Stimulated activated CD4-positive, alpha-beta T cell treated with anti-CD3 and anti-CD28 coated beads, Interleukin-15, amount 100 ng/mL, for 1 hour (primary cell): ENCODE measurements at places on chromosomes 7 and 10.

- no peak for DNase-seq
These were observed 45.9 kb downstream of the COL1A2 start for GRCh38 chr7:94440451-94441039.

GRCh38 chr10:14936584-14936983 lies 17.3 kb downstream of the DCLRE1C start:
- DNase-seq = no peak

DNA sequence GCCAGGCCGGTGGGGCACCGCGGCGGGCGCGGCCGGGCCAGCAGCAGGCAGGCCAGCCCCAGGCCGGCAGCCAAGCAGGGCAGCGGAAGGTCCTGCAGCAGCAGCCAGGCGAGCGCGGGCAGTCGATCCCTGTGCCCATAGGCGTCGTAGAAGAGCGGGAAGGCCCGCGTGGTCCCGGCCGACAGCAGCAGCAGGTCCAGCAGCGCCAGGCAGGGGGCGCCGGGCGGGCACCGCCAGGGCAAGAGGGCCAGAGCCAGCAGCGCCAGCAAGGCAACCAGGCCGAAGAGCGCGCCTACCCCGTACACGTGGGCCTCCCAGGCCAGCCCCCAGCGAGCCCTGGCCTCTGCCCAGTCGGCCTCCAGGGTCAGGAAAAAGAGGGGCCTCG lies 8.4 kb upstream of the RBM28 start:
- no peak for DNase-seq

- no peak for DNase-seq
These were observed 118.6 kb upstream of the BTBD16 start for GRCh38 chr10:122152544-122152943.

DNA sequence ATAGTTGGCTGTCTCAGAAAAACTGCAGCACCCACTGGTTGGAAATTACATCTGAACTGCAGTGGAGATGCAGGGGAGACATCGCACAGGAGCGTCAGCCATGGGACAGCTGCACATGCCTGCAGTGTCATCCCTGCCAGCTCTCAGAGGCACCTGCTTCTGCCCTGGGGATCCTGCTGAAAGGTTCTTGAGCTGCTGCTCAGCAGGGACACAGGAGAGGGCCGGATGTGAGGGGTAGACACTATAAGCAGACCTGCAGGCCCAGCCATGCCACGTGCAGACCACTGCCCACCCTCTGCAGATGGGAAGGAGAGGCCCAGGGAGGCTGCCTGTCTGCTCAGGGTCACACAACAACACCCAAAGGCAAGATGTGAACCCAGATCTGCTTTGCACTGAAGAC lies 601.4 kb downstream of the DNAJB6 start:
- no peak for DNase-seq

DNA sequence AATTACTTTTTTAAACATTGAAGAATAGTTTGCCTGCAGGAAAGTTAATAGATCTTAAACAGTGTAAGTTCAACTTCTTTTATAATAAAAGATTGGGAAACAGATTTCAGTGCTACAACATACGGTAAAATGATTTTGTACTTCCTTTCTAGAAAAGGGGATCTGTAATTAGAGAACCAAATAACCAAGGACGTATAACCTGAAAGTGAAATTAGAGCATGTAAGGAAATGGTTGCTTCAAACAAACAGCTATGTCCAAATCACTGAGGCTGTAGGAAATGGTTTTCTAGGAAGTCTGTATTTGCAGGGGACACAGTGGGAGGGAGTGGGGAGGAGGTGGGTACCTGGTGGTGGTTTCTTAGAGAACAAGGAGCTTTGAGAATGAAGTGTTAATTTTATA lies 57.9 kb upstream of the EXOC6 start:
- DNase-seq = no peak

- DNase-seq = no peak
These were observed 27.3 kb upstream of the CYP3A5 start for GRCh38 chr7:99707096-99707495.

- DNase-seq = no peak
These were observed 29.5 kb downstream of the LYZL2 start for GRCh38 chr10:30600005-30600404.

DNA sequence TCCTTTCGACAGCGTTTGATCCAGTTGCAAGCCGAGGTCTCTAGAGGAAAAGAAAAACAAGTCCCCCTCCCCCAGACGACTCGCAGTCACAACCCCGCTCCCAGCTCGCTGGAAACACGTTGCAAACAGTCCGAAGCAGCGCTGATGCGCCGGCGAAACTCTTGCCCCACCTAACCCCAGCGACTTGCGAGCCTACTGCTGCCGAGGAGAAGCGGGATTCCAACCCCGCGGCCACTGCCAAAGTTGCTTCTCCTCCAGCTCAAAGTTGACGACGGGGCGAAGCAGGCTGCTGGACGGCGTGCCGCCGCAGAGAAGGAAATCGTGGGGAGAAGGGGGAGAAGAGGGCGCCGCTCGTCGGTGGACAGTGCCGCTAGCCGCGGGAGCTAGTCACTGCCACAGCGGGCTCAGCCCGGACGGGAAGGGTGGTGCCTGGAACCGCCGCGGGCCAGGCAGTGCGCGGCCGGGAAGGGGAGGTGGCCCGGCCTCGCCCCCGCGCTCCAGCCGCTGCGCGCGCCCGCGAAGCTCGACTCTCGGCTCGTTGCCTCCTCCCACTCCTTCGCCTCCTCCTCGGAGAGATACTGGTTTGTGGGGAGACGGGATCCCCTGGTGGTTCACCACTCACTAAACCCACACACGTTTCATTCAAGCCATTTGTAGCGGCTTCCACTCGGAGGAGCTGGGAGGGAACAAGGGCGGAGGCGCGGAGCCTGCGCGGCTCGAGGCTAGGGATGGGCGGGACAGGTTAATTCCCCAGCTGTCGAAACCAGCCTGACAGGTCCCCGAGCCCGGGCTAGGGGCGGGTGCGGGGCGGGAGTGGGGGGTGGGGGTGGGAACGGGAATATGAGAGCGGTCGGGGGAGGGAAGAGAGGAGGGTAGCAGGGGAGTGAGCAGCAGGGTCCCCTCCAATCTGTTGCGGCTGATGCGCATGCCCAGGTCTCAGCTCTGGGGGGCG lies at the start of gene GPR37:
GPR37 (minus strand) TSS at position 392 of the 952 bp plus-strand sequence. CDS start 816 bp downstream, outside the sequence.
- DNase-seq = no peak

GRCh38 chr10:93757136-93757535 lies 600 bp upstream of the LGI1 start:
- no peak for DNase-seq

- no peak for DNase-seq
These were observed 64.0 kb downstream of the CAMK1D start for GRCh38 chr10:12413369-12413711.

DNA sequence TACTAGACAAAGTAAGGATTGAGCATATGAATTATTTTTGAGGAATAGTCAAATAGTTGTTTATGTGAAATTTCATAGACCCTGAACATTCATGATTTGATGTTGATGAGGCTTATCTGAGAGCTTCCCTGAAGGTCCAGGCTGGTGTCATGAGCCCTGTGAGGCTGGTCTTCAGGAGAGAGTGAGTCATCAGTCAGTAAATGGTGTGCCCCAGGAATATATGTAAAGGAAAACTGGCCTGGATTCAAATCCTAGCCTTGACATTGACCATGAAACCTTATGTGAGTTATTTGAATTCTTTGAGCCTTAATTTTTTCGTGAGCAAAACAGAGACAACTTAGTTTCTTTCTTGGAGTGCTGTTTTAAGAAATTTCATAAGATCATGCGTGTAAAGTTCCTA lies 6.2 kb downstream of the TMEM236 start:
- DNase-seq = no peak

DNA sequence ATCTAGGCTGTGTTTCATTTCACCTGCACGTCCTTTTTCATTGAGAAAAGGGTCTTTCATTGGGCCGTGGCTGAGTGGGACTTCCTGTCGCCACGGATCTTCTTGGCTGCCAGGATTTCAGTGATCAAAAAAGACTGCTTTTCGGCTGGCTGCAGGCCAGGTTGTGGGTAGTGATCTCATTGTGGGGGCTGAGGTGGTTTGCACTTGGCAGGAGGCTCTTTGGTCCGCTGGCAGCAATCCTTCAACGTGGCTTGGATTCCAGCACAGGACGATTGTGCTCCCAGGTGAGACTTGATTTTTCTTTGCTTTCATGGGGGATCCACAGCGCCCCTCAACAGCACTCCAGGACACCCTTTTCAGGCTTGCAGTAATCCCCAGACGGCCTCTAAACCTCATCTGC lies 29.0 kb upstream of the ZNF273 start:
- DNase-seq = no peak

DNA sequence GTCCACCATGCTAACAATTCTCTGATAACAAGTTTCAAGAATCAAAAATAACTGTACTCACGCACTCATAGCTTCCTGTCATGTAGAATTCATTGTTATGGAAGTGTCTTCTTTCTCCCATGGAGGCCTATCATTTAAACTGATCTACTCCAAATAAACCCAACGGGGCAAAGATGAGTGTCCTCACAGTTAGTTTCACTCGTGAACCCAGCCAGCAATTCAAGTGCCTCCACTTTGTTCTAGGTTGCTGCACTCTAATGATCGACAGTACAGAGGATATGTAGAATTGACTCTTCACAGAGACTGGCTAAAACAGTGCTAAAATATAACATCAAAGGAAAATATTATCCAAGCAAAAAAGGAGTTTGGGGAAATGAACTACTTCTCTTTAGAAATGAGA lies 111.4 kb downstream of the LRRN3 start:
- DNase-seq = no peak

- no peak for DNase-seq
These were observed 19.3 kb downstream of the CDHR3 start for GRCh38 chr7:105982388-105982787.

GRCh38 chr7:41711283-41712064 lies 8.6 kb upstream of the INHBA start:
- no peak for DNase-seq

- no peak for DNase-seq
These were observed 557 bp upstream of the LSM8 start for GRCh38 chr7:118183428-118183785.

DNA sequence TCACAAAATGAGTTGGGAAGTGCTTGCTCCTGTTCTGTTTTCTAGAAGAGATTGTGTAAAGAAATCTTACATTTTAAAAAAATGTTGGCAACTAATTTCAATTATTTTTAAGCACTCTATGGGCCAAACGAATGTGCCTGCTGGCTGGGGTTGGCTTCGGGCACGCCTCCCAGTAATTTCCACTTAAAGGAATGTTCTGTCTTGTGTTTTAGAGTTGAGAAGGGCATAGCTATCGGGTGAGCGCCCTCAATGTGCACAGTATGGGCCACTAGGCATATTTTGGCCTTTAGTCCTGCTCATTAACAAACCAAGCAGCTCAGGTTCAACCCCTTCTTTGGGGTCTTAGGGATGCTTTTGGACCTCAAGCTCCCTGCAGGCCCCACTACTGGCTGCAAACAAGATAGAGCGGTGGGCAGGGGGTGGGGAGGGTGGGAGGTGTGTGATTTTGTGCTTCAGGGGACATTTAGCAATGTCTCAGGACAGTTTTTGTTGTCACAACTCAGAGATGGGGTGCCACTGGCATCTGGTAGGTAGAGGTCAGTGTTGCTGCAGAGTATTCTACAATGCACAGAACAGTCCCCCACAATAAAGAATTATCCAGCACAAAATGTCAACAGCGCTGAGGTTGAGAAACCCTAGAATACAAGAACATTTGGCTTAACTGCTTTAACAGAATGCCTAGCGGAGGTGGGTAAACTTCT lies 40.7 kb downstream of the TACC2 start:
- no peak for DNase-seq

DNA sequence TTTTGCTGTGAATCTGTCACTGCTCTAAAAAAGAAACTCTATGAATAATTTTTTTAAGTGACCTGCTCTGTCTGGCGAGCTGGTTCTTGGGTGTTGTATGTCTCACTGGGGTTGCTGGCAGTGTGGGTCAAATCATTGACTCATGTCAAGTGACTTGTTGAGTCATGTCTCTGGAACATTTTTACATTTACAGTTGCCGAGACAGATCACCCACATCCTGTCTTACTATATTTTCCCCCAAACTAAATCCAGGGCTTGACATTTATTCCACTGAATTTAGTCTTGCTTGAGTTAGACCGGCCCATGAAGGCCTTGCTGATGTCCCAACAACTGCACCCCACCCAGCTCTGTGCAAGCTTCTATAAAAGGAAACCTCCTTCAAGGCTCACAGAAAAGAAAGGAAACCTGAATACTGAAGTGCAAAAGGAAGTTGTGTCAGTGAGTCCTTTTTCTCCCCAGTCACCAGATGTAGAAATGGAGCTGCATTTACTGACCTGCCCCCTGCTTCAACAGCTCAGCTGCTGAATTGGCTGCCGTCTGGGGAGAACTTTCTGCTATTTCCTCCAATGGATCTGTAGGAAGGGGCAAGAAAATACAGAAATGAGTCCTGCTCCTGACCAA lies 290.3 kb downstream of the TNS3 start:
- no peak for DNase-seq

DNA sequence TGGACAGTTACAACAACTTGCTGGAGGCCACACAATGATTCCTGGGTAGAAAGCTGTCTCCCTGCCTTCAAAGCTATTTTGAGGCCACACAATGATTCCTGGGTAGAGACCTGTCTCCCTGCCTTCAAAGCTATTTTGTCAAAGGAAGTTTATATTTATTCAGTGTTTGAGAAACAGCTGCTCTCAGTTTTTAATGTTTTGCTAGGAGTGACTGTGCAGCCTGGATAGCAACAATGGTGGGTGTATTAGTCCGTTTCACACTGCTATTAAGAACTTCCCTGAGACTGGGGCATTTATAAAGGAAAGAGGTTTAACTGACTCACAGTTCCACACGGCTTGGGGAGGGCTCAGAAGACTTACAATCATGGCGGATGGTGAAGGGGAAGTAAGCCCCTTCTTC lies 3.9 kb upstream of the SGPL1 start:
- no peak for DNase-seq

- no peak for DNase-seq
These were observed 81.4 kb upstream of the GJD4 start for GRCh38 chr10:35523670-35524225.

GRCh38 chr7:47361236-47361635 lies 220.7 kb downstream of the TNS3 start:
- DNase-seq = no peak

GRCh38 chr10:526651-527312 lies 162.7 kb downstream of the DIP2C start:
- no peak for DNase-seq

DNA sequence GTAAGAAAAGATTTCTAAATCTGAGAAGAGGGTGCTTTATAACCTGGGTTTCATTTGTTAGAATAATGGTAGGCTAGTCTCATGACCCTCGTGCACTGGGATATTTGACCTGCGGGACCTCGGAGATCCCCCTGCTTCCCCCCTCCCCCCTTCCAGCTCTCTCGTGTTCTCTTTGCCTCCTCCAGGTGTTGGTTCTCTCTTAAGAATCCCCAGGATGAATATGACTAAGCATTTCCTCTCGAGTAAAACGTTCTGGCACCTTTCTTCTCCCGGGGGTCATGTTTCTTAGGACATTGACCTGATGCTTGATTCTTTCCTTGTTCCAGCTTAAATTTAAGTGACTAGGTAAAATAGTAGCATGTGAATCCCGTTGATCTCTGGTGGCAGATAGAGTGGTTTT lies 71.2 kb downstream of the SHH start:
- DNase-seq = no peak

GRCh38 chr10:110310741-110311140 lies 6.0 kb upstream of the SMNDC1 start:
- DNase-seq = no peak
